ENCODE measurements at places on chromosomes 7 and 10. TPM values are rescaled to one million over a fixed set of nuclear protein-coding genes. Genes with fewer than 3 reads are reported as not detected.

- H3K4me1 ChIP-seq = peaks cover 8% of the 10 kb centered on the region
- no peaks in the 10 kb centered on the region for H3K36me3 ChIP-seq
- no peaks in the 10 kb centered on the region for H3K27me3 ChIP-seq
These were observed 162.8 kb upstream of the TNRC18 start for GRCh38 chr7:5586279-5586962.

GRCh38 chr7:128115821-128116723, 84.8 kb upstream of the LRRC4 start:
- H3K36me3 ChIP-seq = no peaks in the 10 kb centered on the region
- no peak for DNase-seq
- no peak overlapping the region for H3K4me3 ChIP-seq
- peaks cover 11% of the 10 kb centered on the region for H3K4me1 ChIP-seq
- H3K27ac ChIP-seq = no peak overlapping the region

Gene WDFY4
- total RNA-seq = not detected

DNA sequence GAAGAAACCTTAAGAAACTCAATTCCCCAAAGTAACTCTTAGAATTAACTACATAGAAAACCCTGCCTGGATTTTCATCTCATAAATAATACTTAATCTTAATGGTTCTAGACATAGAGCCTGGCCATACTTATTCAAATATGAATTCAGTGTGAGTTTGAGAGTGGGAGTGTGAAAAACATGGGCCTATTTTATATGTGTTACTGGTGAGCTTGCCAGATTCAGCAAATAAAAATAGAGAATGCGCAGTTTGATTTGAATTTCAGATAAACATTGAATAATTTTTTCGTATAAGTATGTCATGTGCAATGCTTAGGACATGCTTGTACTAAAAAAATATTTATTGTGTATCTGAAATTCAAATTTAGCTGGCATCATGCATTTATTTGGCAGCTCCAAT, 473.9 kb upstream of the FZD8 start:
- DNase-seq = no peak
- no peak overlapping the region for H3K27ac ChIP-seq
- H3K27me3 ChIP-seq = no peaks in the 10 kb centered on the region
- H3K4me1 ChIP-seq = no peaks in the 10 kb centered on the region
- H3K36me3 ChIP-seq = no peaks in the 10 kb centered on the region
- H3K4me3 ChIP-seq = no peak overlapping the region

- H3K27me3 ChIP-seq = no peaks in the 10 kb centered on the region
- H3K4me1 ChIP-seq = no peaks in the 10 kb centered on the region
- no peak for DNase-seq
- peaks cover 39% of the 10 kb centered on the region for H3K36me3 ChIP-seq
- H3K27ac ChIP-seq = no peak overlapping the region
These were observed 80.8 kb upstream of the SH2B2 start for GRCh38 chr7:102205915-102206314.

Gene ACBD7
- total RNA-seq = 0.63 TPM

- H3K27ac ChIP-seq = no peak overlapping the region
- no peak overlapping the region for H3K4me3 ChIP-seq
- H3K27me3 ChIP-seq = no peaks in the 10 kb centered on the region
- DNase-seq = no peak
- peaks cover 20% of the 10 kb centered on the region for H3K4me1 ChIP-seq
These were observed 332.4 kb upstream of the IGFBP3 start for GRCh38 chr7:46253520-46253919.

Gene TRPV5
- not detected for total RNA-seq

- no peak for DNase-seq
- no peaks in the 10 kb centered on the region for H3K4me1 ChIP-seq
- no peaks in the 10 kb centered on the region for H3K27me3 ChIP-seq
- peaks cover 36% of the 10 kb centered on the region for H3K36me3 ChIP-seq
These were observed 10.3 kb downstream of the PWWP2B start for GRCh38 chr10:132407243-132407746.

Gene MNX1
- 0.47 TPM for total RNA-seq

- H3K36me3 ChIP-seq = no peaks in the 10 kb centered on the region
- H3K4me3 ChIP-seq = no peak overlapping the region
- no peak for DNase-seq
- no peak overlapping the region for H3K27ac ChIP-seq
- no peaks in the 10 kb centered on the region for H3K4me1 ChIP-seq
- peaks cover 36% of the 10 kb centered on the region for H3K27me3 ChIP-seq
These were observed 9.9 kb upstream of the DPYSL4 start for GRCh38 chr10:132176623-132177500.

Gene A1CF
- not detected for total RNA-seq

DNA sequence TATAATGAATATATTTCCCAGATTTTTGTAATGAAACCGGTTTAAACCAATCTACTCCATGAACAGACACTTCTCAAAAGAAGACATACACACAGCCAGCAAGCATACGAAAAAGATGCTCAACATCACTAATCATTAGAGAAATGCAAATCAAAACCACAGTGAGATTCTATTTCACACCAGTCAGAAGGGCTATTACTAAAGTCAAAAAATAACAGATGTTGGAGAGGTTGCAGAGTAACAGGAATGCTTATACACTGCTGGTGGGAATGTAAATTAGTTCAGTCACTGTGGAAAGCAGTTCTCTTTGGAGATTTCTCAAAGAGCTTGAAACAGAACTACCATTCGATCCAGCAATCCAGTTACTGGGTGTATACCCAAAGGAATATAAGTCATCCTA, 240.7 kb downstream of the TSPAN12 start:
- no peaks in the 10 kb centered on the region for H3K4me1 ChIP-seq
- no peak overlapping the region for H3K4me3 ChIP-seq
- peaks cover 51% of the 10 kb centered on the region for H3K27me3 ChIP-seq
- no peaks in the 10 kb centered on the region for H3K36me3 ChIP-seq
- no peak for DNase-seq

GRCh38 chr10:109253306-109253705, 670.0 kb downstream of the XPNPEP1 start:
- H3K27me3 ChIP-seq = no peaks in the 10 kb centered on the region
- H3K4me1 ChIP-seq = peaks cover 9% of the 10 kb centered on the region
- no peaks in the 10 kb centered on the region for H3K36me3 ChIP-seq
- no peak for DNase-seq
- no peak overlapping the region for H3K4me3 ChIP-seq

Gene FZD8
- 13.0 TPM for total RNA-seq

DNA sequence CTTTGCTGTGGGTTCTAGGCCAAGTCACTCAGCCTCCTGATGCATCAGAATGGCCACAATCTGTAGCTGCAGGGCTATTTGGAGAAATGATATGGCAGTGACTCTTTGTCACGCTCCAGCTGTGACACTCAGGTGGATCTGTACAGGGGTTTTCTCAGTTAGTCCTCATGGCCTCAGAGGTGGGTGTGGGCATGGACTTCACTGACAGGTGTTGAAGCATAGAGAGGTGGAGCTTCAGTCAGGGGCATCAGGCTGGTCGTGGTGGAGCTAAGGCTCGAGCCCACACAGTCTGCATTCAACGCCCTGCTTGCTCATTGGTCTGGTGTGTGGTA, 21.2 kb downstream of the PALD1 start:
- no peak for DNase-seq
- H3K27ac ChIP-seq = no peak overlapping the region
- peaks cover 10% of the 10 kb centered on the region for H3K27me3 ChIP-seq
- no peaks in the 10 kb centered on the region for H3K4me1 ChIP-seq
- H3K4me3 ChIP-seq = no peak overlapping the region

DNA sequence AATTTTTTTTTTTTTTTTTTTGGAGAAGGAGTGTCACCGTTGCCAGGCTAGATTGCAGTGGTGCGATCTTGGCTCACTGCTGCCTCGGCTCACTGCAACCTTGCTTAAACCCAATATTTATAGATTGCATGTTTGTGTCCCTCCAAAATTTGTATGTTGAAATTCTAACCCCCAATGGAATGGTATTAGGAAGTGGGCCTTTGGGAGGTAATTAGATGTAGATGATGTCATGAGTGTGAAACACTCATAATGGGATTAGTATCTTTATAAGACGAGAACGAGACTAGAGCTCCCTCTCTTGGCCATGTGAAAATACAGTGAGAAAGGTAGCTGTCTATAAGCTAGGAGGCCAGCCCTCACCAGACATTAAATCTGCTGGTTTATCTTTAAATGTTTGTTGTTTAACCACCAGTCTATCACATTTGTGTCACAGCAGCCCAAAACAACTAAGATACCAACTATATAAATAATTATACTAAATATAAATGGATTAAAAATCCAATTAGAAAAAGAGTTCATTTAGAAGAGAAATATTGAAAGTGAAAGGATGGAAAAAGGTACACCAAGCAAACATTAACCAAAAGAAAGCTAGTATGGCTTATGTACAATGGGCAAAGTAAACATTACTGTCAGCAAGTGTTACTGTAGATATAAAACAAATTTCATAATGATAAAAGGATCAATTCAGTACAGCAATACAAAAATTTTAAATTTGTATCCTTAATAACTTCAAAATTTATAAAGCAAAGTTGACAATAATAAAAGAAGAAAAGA, 9.3 kb downstream of the TCAF1 start:
- H3K4me3 ChIP-seq = no peak overlapping the region
- peaks cover 12% of the 10 kb centered on the region for H3K36me3 ChIP-seq
- H3K4me1 ChIP-seq = no peaks in the 10 kb centered on the region
- H3K27ac ChIP-seq = no peak overlapping the region
- peak; percentile 11 for DNase-seq

Gene ACBD5
- total RNA-seq = 22.2 TPM

DNA sequence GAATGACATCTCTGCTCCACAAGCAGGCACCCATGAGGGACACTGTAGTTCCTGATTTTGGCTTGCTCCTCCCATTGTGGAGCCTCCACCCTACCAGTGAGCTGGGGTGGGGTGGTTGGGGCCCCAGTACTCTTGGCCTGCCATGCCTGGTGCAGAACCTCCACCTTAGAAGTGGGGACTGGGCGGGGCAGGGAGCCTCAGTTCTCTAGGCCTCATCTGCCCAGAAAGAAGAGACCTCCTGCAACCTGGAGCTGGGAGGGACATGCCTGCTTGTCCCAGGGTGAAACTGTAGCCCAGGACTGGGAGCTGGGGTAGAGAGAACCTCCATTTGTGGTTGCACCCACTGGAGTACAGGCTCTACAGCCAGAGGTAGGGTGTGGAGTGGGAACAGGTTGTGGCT, 14.4 kb downstream of the RAMP3 start:
- no peaks in the 10 kb centered on the region for H3K4me1 ChIP-seq
- H3K27ac ChIP-seq = no peak overlapping the region
- no peak for DNase-seq
- H3K36me3 ChIP-seq = no peaks in the 10 kb centered on the region
- no peak overlapping the region for H3K4me3 ChIP-seq
- peaks cover 26% of the 10 kb centered on the region for H3K27me3 ChIP-seq

Gene SEMA3A
- 3.2 TPM for total RNA-seq

- no peaks in the 10 kb centered on the region for H3K4me1 ChIP-seq
These were observed 10.8 kb upstream of the STN1 start for GRCh38 chr10:103928784-103929183.

DNA sequence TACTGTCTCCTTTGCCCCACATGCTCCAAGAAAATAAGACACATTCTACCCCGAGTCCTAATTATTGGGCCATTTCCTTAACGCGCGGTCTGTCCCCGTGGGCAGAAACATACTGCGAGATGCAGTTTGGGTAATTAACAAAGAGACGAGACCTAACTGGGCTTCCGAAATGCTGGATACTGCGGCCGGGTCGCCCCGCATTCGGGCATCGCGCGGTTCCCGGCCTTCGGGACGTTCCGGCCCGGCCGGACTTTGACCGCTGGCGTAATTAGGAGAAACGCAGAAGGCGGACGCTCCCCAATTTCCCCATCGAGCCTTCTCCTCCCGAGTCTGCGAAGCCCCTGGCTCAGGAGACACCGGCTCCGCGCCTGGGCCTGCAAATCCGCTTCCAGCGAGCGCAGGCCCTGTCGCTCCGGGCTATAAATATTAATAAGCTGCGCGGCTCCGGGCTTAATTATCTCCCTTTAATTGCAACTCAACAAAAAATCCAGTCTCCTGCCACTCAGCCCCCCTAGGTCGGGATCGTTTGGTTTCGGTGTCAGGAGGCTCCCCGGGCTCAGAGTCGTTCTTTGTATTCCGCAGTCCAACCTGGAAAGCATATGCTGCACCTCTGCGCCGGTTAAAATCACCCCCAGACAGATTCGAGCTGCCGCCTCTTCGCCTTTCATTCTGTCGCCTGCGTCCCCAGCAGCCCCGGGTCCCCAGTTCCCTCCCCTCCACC, 131.5 kb downstream of the SPAG6 start:
- no peak overlapping the region for H3K4me3 ChIP-seq
- H3K27me3 ChIP-seq = no peaks in the 10 kb centered on the region
- H3K4me1 ChIP-seq = peaks cover 18% of the 10 kb centered on the region
- H3K36me3 ChIP-seq = no peaks in the 10 kb centered on the region
- no peak for DNase-seq
- no peak overlapping the region for H3K27ac ChIP-seq

DNA sequence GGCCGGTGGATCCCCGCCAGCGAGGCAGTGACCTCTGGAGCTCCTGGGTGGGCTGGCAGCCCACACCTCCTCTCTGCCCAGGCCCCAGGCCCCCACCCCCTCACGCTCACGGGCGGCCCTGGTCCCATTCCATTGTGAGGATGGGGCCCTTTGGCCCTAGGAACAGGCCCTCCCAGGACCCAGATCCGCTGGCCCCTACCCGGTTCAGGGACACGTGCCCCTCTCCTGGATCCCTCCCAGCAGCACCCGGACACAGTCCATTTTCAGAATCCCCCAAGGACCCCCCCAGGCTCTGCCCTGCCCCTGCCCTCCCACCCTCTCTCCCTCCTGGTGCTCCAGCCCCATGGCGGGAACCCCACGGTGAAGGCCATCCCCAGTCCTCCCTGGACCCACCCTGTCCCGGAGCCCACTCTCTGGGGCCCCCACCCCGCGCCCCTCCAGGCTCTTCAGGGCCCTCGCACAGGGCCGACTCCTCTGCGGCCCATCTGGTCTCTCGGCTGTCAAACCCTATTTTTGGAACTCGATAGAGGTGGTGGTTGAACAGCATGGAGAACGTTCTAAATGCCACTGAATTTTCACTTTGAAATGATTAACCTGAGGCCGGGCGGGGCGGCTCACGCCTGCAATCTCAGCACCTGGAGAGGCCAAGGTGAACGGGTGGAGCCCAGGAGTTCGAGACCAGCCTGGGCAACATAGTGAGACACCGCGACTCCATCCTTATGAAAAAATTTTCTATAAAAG, 8.1 kb downstream of the ADAP1 start:
- H3K27me3 ChIP-seq = peaks cover 12% of the 10 kb centered on the region
- no peak for DNase-seq
- peaks cover 5% of the 10 kb centered on the region for H3K4me1 ChIP-seq
- H3K4me3 ChIP-seq = no peak overlapping the region

Gene TMEM196
- not detected for total RNA-seq

DNA sequence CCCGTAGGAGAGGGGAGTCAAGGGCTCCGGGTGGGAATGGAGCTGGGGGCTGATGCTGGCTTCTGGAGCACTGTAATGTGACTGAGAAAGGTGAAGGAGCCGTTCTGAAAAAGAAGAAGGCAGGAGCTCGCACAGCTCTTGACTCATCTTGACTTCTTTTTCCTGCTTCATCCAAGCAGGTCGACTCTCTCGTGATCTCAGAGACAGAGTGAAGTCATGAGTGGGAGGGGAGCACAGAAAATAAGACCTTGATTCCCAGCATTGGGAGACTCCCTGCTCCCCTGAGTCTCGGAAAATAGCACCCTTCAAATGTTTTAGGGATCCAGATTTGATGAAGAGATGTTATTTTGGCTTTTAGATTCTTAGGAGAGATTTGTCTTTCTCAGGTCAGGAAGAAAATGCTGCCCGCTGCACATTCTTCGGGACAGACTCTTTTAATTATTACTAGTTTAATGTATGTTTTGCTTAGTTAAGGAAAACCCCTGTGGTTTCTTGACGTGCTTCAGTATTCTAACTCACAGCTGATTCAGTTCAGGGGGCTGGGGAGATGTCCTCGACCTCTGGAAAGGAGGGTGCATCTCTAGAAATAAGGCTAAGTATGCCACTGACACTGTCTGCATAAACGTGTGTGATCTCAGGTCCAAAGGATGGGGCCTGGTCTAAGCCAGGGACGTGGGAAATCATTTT, 34.1 kb downstream of the EGFR start:
- DNase-seq = no peak
- H3K36me3 ChIP-seq = peaks cover 75% of the 10 kb centered on the region
- no peaks in the 10 kb centered on the region for H3K27me3 ChIP-seq
